ENCODE measurements at places on chromosomes 5 and 9.
A peak's percentile ranks its signal among the peaks of the same experiment; 100 is the strongest.

DNA sequence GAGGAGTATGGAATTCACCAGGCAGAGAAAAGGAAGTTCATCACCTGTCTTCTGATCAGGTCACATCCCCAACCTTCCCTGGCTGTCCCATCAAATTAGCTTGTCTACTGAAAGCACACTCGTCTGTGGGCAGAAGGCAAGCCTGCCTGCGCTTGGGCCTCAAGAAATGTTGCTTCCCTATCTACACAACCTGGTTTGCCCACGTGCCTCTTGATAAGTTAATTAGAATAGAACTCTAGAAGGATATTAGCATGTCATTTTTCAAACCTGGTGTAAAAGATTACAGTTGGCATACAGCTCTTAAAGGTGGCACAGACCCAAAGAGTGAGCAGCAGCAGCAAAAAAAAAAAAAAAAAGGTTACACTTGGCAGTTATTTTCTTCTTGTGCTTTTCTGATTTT, 5.1 kb downstream of the TTC23L start:
- no peak for DNase-seq

GRCh38 chr9:135215571-135216161, 128.2 kb downstream of the OLFM1 start:
- DNase-seq: no peak

DNA sequence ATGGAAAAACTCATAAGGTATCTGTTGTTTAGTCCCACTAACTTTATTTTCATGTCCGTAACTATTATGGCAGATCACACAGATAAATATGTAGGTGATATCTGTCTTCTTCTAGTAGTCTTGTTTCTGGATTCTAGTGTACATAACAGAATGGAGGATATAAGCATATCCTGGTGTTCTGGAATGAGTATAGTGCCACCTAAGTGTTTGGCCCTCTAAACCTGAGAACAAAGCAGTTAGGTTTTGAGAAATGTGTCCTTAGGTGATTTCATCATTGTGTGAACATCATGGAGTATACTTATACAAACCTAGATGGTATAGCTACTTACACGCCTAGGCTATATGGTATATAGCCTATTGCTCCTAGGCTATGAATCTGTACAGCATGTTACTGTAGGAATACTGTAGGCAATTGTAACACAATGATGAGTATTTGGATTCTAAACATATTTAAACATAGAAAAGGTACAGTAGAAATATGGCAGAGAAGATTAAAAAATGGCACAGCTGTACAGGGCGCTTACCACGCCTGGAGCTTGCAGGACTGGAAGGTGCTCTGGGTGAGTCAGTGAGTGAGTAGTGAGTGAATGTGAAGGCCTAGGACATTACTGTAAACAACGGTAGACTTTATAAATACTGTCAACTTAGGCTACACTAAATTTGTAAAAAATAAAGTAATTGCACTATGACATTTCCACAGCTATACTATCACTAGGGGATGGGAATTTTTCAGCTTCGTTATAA, 150.3 kb upstream of the SLC24A2 start:
- DNase-seq: no peak

- DNase-seq: no peak
Observed at GRCh38 chr9:116096853-116097252, 56.7 kb upstream of the PAPPA start.

DNA sequence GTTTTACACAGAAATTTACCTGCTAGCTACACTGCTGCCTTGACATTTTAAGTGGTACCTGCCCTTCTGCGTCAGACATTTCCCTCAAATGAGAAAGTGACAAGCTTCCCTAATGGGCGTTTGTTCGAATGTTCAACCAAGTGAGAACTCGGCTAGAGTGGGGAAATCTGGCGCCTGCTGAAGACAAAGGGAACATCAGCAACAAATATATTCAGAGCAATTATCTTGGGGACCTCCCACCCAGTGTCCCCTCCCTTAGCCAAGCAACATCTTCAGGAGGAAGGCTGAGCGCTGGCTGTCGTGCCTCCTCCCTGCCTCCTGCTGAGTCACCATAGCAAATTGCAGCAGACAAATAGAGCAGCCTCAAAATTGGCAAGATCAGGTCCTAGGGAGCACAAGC, 57.1 kb downstream of the MFAP3 start:
- peak; percentile 59 for DNase-seq

GRCh38 chr5:33894566-33894965, 2.8 kb upstream of the ADAMTS12 start:
- DNase-seq: no peak

DNA sequence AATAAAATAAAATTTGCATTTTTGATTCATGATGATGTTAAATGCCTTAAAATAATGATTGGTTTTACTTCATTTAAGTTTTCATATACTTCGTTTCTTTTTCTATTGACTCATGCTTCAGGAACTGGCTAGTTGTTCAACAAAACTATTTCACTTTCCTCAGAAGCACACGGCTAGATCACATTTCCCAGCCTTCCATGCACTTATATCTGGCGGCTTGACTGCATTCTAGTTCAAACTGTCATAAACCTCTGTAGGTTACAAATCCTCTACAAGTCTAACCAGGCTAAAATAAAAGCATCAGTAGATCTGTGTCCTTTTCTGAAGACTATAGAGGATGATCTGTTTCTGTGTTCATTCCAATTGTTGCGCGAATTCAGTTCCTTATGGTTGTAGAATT, 46.3 kb upstream of the CNTLN start:
- DNase-seq: no peak

GRCh38 chr9:123997665-123998277, 13.8 kb upstream of the LHX2 start:
- DNase-seq: no peak

- DNase-seq: no peak
Observed at GRCh38 chr5:31392061-31392460, 139.8 kb downstream of the DROSHA start.

DNA sequence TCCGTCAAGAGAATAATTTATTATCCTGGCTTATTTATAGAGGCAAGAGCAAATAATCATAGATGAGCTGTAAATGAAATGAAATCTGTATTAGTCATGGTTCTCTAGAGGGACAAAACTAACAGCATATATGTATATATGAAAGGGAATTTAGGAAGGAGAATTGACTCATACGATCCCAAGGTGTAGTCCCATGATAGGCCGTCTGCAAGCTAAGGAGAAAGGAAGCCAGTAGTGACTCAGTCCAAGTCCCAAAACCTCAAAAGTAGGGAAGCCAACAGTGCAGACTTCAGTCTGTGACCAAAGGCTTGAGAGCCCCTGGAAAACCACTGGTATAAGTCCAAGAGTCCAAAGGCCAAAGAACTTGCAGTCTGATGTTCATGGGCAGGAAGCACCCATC, 515.9 kb upstream of the CYLC2 start:
- DNase-seq: no peak

DNA sequence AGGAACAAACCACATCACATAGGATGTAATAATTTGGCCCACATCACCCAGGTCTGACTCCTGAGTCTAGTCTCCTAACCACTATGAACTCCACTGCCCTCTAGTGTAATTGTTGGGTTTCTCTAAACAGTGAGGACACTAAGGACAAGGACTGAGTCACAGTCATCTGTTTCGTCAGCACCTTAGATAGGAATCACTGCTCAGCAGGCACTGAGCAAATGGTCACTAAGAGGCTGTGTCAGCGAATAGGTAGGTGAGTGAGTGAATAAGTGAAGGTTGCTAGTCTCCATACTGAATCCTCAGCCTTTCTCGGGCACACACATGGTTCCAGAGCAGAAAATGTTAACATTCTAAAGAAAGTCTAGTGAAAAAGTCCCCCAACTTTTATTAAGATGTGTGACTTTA, 278.6 kb downstream of the SPOCK1 start:
- peak; percentile 49 for DNase-seq

DNA sequence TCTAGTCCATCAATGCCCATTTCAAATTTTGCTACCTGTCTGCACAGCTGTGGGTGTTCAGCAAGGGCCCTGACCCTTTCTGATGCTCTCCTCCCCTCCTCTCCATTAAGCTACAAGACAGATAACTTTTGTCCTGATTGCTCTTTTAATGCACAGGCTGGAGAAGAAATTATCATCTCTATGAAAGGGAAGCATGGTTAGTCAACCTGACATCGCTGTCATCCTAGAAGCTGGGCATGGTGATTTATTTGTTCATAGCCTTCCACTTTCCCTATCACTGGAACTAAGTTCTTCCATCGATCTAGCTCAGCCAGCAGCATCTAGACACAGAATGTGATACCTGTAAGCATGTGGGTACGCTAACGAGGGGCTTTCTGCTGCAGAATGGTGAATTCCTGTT, 50.1 kb downstream of the SLIT3 start:
- DNase-seq: no peak

DNA sequence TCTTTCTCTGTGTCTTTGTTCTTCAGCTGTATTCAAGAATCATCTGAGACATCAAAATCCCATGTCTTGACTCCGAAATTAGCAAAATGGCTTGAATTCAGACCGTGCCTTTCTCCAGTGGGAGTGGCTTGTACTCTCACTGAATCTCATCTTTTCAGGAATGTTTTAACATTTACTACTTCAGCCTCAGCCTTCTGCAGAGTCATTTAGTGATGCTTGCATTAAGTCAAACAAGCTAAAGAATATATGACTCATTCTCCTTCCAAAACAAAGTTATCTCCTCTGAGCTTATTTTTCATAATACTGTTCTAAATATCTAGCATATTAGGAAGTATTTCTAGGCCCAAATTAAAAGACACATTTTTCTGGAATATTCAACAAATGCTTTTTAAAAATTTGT, 205.3 kb downstream of the CDH10 start:
- no peak for DNase-seq

- no peak for DNase-seq
Observed at GRCh38 chr9:118336943-118337330, 632.7 kb downstream of the TLR4 start.

DNA sequence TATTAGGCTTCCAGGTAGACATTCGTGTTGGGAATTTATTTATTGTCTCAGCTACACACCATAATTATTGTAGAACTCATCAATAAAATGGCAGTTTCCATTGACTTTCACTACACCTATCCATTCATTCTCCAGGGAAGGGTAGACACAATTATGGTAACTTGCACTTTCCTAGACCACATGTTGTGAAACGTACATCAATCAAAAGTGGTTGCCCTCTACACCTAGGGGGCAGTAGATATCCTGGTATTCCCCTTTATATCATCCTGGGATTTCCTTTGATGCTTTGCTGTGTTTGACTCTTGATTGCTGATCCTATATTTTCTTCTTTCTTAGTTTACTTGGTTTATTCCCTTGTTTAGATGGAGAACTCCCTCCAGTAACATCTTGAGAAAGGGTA, 47.9 kb downstream of the ADGRV1 start:
- DNase-seq: peak; percentile 8

- no peak for DNase-seq
Observed at GRCh38 chr5:25448646-25449045, 803.9 kb upstream of the CDH10 start.

- DNase-seq: peak; percentile 85
Observed at GRCh38 chr9:38233343-38233742, 159.2 kb upstream of the ALDH1B1 start.

DNA sequence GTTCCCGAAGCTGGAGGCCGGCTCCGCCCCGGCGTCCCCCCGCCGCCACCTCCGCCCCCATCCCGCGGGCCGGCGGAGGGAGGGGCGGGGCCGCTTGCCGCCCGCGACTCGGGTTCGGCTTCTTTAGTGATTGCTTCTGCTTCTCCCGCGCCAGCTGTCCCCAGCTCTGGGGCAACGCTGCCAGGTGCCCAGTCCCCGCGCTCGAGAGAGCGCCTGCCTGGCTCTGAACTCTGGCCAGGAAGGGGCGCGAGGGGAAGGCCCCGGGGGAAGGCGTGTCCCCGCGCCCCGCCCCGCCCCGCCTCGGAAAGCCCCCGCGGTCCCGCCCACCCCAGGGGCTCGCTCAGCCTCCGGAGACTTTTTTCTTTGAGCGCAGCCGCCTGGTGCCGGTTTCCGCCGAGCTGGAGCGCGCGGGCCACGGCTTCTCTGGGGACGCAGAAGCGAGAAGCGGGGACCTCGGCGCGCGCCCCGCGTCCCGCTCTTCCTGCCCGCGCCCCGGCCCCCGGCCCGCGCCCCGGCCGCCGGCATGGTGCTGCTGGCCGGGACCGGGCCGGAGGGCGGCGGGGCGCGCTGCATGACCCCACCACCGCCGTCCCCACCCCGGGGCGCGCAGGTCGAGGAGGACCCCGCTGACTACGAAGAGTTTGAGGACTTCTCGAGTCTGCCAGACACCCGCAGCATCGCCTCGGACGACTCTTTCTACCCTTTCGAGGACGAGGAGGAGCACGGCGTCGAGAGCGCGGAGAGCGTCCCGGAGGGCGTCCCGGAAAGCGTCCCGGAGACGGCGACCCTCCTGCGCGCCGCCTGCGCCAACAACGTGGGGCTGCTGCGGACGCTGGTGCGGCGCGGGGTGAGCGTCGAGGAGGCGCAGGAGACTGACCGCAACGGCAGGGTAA, at the start of gene ANKRD33B:
TSS of gene ANKRD33B (plus strand) at position 126 of the 893 bp plus-strand sequence. CDS start at position 524, 398 bp downstream.
- DNase-seq: peak; percentile 70

- DNase-seq: no peak
Observed at GRCh38 chr9:101326035-101326434, 58.8 kb downstream of the BAAT start.

DNA sequence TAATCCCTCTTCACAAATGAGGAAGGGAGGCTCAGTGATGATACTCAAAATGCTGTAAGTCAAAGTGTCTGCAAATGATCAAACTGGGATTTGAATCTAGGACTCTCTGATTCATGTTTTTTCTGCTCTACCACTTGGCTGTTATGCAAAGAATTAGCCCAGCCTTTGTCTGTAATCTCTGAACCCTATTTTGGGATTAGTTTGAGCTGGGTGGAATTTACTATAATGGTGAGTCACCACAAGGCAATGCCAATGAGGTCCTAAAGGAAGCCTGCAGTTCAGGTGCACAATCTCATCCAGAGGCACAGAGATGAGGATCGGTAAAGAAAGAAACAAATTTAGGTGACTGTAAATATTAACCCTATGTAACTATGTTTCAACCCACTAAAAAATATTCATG, 29.2 kb downstream of the RFK start:
- no peak for DNase-seq

GRCh38 chr9:18906656-18907395, 126.2 kb downstream of the SAXO1 start:
- no peak for DNase-seq

DNA sequence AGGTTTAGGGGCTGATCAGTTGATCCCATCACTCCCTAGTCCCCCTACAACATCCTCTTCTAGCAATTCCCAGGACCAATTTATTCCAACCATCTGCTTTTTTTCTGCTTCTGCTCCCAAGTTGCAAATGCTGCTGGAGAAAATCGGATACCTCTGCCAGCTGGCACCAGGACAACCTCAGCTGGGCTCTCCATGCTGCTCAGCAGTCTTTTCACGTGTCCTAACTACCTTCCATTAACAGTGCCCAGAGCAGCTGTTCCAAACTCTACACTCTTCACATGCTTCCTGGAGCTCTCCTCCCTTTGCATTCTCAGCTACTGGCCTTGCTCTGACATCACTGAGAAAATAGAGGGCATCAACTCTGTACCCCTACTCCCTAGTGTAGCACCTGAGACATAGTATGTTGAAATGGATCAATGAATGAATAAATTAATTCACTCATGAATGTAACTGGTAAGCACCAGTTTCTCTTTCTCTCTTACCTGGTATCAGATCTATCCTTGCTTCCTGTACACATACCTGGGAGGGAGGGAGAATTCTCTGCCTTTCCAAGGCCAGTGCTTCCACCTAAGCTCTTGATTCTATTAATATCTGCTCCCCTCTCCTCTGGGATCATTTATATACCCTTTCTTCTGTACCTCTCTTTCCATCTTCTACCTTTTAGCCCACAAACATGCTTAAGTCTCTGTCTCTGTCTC, 191.0 kb downstream of the RAB3C start:
- DNase-seq: peak; percentile 90

GRCh38 chr5:83701886-83702285, 18.8 kb downstream of the HAPLN1 start:
- no peak for DNase-seq

GRCh38 chr5:168214071-168214470, 77.4 kb upstream of the WWC1 start:
- DNase-seq: no peak

- no peak for DNase-seq
Observed at GRCh38 chr5:136174021-136174659, 18.8 kb downstream of the SMIM32 start.

Measured in NCI-H2081 (cell line).